ENCODE measurements at places on chromosomes 5 and 9.

- no peak for DNase-seq
Observed at GRCh38 chr5:150918613-150919012, 13.8 kb upstream of the ZNF300 start.

- DNase-seq: no peak
Observed at GRCh38 chr9:19281801-19282200, 51.3 kb downstream of the DENND4C start.

GRCh38 chr5:39446231-39446630, 21.5 kb upstream of the DAB2 start:
- no peak for DNase-seq

DNA sequence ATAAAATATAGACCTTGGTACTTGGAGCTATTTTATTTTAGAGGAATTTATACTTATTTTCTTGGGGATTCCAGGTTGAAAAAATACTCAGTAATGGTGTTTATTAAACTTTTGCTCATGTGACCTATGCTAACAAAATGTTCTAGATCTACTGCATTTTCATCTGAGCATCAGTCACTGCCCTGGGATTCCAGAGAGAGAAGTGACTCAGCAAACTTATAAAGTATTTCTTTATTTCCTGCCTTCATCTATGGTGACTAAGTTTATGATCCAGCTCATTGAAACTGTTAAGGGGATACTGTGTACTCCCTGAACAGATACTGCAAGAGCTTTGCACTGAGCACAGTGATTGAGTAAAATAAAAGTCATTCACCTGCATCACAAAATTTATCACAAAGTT, 298.5 kb upstream of the CDH18 start:
- DNase-seq: no peak

GRCh38 chr5:19837536-19838174, 150.3 kb downstream of the CDH18 start:
- DNase-seq: no peak

DNA sequence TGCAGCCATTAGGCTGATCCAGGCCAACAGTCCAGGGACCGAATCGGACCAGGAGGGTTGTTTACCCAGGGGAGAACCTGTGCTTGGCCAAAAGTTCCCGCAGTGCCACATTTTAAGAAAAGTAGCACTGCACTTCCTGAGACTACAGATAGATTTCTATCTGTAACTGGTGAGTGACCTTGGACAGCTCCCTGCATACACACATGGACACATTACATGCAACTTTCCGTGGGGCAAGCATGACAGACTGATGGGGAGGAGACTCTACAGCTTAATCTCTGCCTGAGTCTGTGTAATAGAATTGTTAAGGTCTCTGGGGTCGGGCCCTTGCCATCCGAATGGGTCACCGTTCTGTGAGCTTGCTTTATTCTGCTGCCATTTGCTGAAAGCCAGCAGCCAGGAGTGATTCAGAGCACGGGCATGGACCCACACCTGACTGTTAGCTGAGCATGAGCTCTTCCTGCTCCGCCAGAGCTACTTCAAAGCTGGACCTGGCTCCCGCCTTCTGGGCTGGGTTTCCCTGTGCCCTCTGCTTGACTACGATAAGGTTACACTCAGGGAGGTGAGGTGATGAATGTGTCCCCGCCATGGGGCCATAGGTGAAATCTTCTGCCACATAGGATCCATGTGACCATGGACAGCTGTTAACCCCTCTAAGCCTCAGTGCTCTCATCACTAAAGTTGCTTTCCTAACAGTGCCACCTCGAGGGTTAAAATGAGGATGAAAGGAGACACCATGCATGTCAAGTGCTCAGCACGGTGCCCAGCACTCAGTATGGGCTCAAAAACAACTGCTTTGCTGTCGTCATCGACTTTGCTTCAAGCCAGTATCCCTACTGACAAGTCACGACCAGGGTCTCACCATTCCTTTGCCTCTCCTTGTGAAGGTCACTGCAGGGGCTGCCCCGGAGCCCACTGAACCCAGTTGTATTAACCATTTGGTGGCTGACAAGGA, 200.0 kb downstream of the MELK start:
- no peak for DNase-seq

- no peak for DNase-seq
Observed at GRCh38 chr9:132543960-132544359, 38.4 kb upstream of the BARHL1 start.

DNA sequence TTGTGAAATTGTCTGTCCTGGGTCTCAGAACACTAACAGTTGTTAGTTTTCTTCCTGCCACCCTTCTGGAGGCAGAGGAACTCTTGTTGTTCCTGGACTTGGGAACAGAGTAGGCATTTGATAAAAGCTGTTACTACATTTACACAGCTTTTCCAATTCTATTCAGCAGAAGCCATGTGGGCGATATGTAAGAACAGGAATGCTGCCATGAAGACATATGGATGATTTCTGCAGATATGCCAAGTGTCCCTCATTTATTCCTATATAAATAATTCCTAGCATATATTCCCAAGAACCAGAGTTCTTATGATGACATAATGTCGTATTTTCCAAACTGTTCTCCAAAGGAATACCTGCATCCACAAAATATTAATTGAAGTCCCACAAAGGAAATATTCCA, 135.9 kb upstream of the DAB2 start:
- no peak for DNase-seq

- DNase-seq: no peak
Observed at GRCh38 chr9:130664251-130665028, at the start of gene PRDM12. Gene PRDM12 (plus strand): TSS chr9:130664594. CDS start chr9:130664654, 60 bp downstream.

DNA sequence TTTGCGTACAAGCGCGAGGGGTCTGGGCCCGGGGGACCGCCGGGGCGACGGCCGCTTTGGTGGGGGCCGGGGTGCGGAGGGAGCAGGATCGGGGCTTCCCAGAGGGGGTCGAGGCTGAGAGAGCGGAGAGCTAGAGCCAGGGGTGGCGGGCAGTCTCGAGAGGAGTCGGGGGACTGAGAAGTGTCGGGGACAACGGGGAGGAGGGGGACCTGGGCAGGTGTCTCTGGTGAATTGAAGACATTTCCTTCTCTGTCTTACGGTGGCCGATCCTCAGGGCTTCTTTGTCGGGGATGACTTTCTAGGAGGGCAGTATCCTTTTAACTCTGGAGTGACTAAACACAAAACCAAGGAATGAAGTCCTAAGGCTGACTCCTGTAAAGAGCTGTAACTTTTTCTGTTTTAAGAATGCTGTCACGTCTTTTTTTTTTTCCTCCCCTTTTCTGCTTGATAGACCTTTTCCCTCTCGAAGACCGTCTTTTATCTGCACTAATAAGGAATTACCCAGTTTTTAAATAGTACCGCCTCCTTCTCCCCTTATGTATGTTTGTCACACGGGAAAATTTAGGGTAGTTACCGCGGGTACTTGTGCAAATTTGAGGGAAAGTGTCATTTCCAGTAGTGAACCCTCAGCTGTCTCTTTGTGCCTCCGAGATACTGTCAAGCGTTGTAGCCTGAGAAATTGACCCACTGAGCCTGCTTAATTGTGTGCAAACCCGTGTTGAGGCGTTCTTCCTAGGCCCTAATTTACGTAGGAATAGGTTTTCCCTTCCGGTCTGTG, 822 bp downstream of the DENND4C start:
- DNase-seq: no peak

DNA sequence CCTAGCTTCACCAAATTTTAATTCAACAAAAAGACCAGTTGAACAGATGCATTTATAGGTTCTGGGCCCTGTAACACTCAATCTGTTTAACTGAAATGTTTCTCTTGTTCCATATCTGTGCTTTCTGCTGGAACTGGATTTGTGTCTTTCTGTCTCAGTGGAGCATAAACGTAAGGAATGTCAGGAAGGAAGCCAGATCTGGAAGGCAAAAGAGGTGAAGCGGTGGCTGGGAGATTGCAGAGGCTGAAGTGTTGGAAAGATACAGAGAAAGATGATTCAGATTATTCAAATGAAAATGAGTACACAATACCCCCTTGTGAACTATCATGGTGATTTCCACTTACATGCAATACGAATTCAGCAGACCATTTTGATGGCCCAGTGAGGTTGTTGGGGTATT, 406.8 kb downstream of the BRINP1 start:
- DNase-seq: no peak

DNA sequence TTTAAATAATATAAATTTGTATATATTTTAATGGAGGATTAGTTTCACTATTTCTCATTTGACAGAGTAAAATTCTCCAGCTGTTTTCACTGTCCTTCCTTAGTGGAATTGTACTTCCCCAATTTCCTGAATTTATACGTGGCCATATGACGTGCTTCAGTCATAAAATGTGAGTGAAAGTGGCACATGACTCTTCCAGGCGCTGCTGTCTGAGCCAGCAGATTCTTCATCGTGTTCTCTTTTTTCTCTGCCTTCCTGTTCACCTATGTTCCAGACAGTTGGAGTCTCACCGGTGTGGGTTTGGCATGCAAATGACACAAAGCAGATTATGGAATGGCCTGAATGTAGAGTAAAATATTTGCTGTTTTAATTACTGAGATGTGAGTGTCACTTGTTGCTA, 684.1 kb downstream of the SEMA5A start:
- no peak for DNase-seq

DNA sequence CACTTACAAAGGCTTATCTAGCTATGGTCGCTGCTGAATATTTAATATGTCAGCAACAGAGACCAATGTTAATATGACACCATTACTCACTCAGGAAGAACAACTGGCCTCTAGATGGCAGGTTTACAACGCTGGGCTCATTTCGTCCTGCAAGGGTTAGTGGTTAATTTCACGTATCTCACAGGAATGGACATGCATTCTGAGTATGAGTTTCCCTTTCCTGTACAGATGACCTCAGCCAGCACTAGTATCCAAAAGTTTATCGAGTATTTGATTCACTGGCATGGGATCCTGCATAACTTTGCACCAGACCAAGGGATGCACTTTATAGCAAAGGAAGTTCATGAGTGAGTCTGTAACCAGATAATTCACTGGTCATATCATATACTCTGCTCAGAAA, 8.7 kb upstream of the TRPC7 start:
- no peak for DNase-seq

- DNase-seq: no peak
Observed at GRCh38 chr5:65769539-65769938, 47.5 kb downstream of the NLN start.

- no peak for DNase-seq
Observed at GRCh38 chr5:52693280-52693679, 94.4 kb upstream of the ITGA1 start.

GRCh38 chr5:106730912-106731311, 939.8 kb downstream of the EFNA5 start:
- DNase-seq: no peak

- DNase-seq: no peak
Observed at GRCh38 chr5:125196481-125197111, 450.2 kb upstream of the ZNF608 start.

- DNase-seq: no peak
Observed at GRCh38 chr9:103913899-103914298, 180.2 kb upstream of the SMC2 start.

- no peak for DNase-seq
Observed at GRCh38 chr5:57441557-57441956, 41.1 kb downstream of the ACTBL2 start.

DNA sequence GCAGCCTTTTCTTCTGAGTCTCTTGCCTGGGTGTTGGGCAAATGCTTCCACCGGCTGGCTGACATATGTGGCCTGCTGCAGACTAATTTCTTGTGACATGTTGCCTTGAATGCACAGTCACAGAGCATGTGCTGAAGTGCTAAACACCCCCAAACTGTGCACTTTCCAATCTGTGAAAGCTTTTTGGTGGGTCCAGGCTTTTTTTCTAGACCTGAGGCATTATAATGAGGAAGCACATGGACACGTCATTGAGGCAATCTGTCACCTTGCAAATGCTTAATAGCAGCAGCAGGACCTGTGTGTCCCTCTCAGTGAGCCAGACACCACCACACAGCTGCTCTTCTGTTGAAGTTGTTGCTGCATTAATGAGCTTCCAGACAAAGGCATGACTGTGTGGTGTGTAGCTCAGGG, 274.7 kb downstream of the ELAVL2 start:
- DNase-seq: no peak

- DNase-seq: no peak
Observed at GRCh38 chr9:131167146-131167692, 41.8 kb downstream of the NUP214 start.

DNA sequence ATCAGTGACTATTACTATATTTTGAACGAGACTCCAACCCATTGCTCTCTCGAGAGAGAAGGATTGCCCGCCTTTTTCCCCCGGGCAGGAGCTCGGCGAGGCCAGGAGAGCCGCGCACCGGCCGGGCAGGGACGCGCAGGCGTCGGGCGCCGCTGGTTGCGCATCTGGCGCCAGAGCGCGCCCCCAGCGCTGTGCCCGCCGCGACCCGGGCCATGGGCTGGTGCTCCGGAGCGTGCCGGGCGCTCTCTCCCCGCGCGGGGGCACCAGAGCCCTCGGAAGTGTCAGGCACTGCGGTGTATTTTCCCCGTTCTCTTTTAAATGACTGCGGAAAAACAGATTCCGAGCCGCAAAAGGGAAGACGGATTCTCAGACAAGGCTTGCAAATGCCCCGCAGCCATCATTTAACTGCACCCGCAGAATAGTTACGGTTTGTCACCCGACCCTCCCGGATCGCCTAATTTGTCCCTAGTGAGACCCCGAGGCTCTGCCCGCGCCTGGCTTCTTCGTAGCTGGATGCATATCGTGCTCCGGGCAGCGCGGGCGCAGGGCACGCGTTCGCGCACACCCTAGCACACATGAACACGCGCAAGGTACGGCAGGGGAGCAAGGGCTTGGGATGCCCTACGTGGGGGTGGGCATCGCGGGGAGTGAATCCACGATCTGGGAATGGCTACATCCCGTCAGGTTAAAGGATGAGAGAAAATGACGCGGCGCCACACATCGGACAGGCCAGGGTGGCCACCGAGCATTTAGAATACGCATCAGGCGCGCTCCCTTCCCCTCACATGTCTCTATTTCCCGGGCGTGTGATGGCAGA, 1.1 kb upstream of the NTRK2 start:
- DNase-seq: no peak

GRCh38 chr9:92592946-92593861, 57.4 kb upstream of the ECM2 start:
- DNase-seq: no peak

- DNase-seq: peak; percentile 21
Observed at GRCh38 chr5:147628058-147628895, 118.4 kb upstream of the DPYSL3 start.

- no peak for DNase-seq
Observed at GRCh38 chr9:91896513-91897121, 53.4 kb downstream of the ROR2 start.

- no peak for DNase-seq
Observed at GRCh38 chr9:27282269-27282668, 14.7 kb downstream of the EQTN start.
